Mononuclear cell (primary cell): ENCODE measurements at places on chromosomes 12 and 14. TPM values are rescaled to one million over a fixed set of nuclear protein-coding genes. Genes with fewer than 3 reads are reported as not detected.

The TC2N gene
- total RNA-seq: 133 TPM

The CLEC12A gene
- 33.7 TPM for total RNA-seq

The RNF212B gene
- total RNA-seq: 0.10 TPM

The ABHD12B gene
- total RNA-seq: not detected

The P3H3 gene
- 2.6 TPM for total RNA-seq

The TMEM63C gene
- total RNA-seq: 1.4 TPM

The BTBD6 gene
- total RNA-seq: 25.4 TPM

The RFX4 gene
- not detected for total RNA-seq

The SBNO1 gene
- total RNA-seq: 43.6 TPM

The TMEM121 gene
- total RNA-seq: 1.5 TPM

The CABP1 gene
- total RNA-seq: not detected

The CMA1 gene
- not detected for total RNA-seq

The SPX gene
- 11.2 TPM for total RNA-seq

The KCNA5 gene
- total RNA-seq: 0.10 TPM

The ANKRD33 gene
- total RNA-seq: 0.10 TPM

The OTUB2 gene
- total RNA-seq: 0.10 TPM

The GRIP1 gene
- 0.94 TPM for total RNA-seq

The NEMP1 gene
- 6.6 TPM for total RNA-seq

The ZBTB42 gene
- total RNA-seq: 2.9 TPM

The ERH gene
- total RNA-seq: 61.7 TPM

The ANO4 gene
- not detected for total RNA-seq

The CHFR gene
- 51.2 TPM for total RNA-seq

The MAPK1IP1L gene
- 96.1 TPM for total RNA-seq

The CISTR gene
- not detected for total RNA-seq

The BCL11B gene
- total RNA-seq: 101 TPM

The GLIPR1L1 gene
- total RNA-seq: not detected

The SMIM41 gene
- total RNA-seq: 0.42 TPM

The LTBP2 gene
- total RNA-seq: 0.42 TPM

The MIP gene
- total RNA-seq: not detected

The ENO2 gene
- 11.4 TPM for total RNA-seq

The PZP gene
- total RNA-seq: not detected

The KCNH5 gene
- total RNA-seq: not detected

The OTOGL gene
- total RNA-seq: not detected

The LRP1-AS gene
- not detected for total RNA-seq

The REC8 gene
- total RNA-seq: 22.7 TPM

The ZNF385A gene
- 30.4 TPM for total RNA-seq

The FOXN4 gene
- total RNA-seq: not detected

The CACNA2D4 gene
- 17.2 TPM for total RNA-seq

The PLEKHG3 gene
- 6.7 TPM for total RNA-seq

The PNN gene
- total RNA-seq: 58.0 TPM

The DDX54 gene
- 31.7 TPM for total RNA-seq

The C12orf50 gene
- total RNA-seq: under 0.01 TPM

The PKP2 gene
- 0.84 TPM for total RNA-seq

The IRF2BPL gene
- total RNA-seq: 36.1 TPM

The NUAK1 gene
- total RNA-seq: 0.52 TPM

The NUP107 gene
- 86.6 TPM for total RNA-seq

The DAO gene
- total RNA-seq: not detected
